ENCODE measurements at places on chromosomes 1 and 21.

DNA sequence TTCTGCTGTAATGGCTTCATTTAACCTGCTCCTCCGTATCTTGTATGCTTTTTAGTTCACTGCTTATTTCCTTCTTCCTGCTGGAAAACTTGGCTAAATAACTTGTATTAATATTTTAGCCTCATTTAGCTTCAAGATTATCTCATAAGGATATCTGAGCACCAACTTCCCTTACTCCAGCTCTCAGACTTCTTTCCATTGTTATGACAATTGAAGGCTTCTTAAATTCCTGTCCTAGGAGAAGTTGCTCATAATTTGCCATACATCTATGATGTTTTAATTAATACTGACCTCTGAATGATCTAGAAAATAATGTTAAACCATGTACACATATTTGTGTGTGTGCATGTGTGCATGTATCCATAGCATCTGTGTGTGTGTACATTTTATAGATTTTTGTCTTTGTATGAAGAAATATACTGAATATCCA lies 1524.4 kb upstream of the TPTE start:
- DNase-seq, result no peak

GRCh38 chr1:159916242-159917051 lies 8.9 kb downstream of the TAGLN2 start:
- DNase-seq, result peak; percentile 82

- DNase-seq, result no peak
Observed at GRCh38 chr1:28507646-28508434, 2.0 kb downstream of the RCC1 start.

GRCh38 chr1:21262293-21263051 lies 27.8 kb downstream of the ECE1 start:
- no peak for DNase-seq

DNA sequence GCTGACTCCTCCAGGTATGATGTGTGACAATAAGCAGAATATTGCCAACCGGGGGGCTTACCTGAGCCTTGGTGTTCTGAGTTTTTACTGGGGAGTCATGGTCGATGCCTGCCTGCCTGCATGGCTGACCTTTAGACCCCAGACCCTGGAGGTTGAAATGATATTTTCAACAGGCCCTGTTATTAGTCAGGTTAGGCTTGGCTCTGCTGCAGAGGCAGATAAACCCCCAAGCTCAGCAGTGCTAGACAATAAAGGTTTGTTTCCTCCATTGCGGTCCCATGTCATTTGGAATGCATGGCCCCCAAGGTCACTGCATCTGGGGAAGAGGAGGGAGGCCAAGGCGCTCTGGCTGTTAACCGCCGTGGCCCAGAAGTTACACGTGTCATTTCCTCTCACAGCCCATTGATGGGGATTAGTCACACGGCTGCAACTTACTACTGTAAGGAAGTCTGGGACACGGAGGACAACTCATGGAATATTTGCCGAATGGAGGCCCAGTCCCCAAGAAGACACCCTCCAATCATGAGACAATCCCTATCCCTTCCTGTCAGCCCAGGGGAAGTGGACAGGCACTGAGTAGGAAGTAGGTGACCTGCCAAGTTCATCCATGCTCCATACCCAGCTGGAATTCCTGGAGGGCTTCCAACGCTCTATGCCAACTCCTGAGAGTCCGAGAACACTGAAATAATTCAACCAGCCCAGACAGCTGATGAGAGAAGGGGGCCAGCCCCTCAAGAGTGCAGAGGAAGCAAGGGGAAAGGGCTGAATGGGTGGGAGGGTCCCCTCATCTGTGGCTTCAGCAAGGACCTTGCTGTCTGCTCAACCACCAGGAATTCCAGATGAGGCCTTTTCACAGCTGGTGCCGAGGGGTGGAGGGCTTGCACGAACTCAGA lies 97.3 kb downstream of the TAS1R2 start:
- DNase-seq, result no peak

DNA sequence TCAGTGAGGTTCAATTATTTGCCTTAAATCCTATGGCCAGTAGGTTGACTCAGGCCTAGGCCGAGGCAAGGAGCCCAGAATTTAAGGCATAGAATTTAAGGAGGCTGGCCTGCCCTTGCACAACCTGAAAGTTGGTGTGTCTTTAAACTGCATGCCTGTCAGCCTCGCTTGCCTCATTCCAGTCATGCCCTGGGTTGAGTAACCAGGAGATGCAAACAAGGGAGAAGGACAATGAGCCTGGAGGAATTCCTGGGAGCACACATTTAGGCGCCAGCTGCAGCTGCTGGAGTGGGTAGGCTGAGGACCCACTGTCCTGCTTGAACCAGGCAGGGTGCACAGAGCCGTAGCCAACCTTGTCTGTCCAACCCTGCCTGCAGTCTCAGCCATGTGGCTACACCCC lies 11.7 kb downstream of the CD2 start:
- DNase-seq, result no peak

DNA sequence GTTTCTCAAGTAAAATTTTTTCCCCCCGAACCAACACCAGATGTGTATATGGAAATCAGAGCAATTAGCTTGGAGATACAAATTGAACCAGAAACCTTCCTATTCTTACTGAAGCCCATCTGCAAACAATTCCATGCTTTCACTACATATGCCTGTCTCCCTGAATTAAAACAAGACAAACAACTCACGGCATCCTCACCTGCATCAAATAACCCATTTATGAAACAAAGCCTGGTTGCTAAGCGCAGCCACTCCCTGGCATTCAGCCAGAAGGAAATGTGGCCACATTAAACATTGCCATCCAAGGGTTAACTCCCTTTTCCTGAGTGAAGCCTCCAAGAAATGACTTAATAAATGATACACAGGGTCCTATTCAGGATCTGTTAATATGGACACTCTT lies 55.3 kb downstream of the APP start:
- DNase-seq, result peak; percentile 92

DNA sequence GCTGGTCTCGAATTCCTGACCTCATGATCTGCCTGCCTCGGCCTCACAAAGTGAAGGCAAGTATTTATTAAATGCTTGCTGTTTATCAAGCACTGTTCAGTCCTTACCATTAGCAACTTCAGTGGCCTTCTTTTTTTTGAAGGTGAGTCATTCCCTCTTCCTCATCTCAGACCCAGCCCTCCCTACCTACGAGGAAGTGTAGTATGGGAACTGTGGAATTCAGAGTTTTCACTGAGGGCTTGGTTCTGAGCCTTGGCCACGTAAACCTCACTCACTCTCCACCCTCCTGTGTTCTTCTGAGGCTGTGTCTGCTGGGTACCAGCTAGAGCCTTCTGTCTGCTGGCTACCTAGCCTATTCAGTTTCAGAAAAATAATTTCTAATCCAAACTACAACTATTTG lies 218.3 kb upstream of the SGIP1 start:
- DNase-seq, result no peak
